ENCODE measurements at places on chromosomes 7 and 10.

DNA sequence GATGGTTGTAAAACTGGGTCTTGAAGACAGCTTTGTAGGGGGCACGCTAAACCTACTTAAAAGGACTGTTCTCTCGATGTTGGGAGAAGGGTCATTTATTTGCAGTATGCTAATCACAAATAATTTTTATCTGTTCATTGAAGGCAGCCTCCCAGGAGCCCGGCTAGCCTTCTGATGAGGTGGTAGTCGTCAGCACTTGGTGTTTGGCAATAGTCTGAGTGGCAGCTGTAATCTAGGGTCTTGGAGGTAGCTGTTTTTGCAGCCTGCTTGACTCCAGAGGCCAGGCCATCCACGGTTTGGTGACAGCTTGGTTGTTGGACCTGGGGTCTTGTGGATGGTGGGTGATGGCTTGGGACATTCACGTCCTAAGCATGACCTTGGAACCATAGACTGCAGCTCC lies 2.2 kb downstream of the GTF2IRD1 start:
- DNase-seq = no peak

- DNase-seq = no peak
These were observed 973 bp downstream of the PPP3CB start for GRCh38 chr10:73494877-73495225.

GRCh38 chr7:30062587-30062986 lies 34.4 kb downstream of the PLEKHA8 start:
- DNase-seq = peak; percentile 11

DNA sequence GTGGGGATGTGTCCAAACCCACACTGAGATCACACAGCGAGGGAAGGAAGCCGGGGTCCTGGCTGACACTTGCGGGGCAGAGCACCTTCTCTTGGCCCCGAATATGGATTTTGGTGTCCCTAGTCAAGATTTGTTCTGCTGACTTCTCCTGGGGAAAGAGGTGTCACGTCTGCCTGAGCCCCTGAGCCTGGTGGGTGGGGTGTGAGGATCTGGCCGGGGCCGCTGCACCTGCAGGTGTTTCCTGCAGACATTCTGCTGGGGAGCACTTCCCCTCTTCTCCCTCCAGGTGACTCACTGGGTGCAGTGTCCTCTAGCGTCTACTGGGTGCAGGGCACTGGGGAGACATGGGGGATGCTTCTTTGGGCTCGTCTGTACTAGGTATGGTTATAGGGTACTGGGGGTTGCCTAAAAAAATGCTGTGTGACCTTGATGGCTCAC lies 99.2 kb downstream of the GRK5 start:
- no peak for DNase-seq

GRCh38 chr7:105621617-105622016 lies 40.3 kb upstream of the EFCAB10 start:
- no peak for DNase-seq

DNA sequence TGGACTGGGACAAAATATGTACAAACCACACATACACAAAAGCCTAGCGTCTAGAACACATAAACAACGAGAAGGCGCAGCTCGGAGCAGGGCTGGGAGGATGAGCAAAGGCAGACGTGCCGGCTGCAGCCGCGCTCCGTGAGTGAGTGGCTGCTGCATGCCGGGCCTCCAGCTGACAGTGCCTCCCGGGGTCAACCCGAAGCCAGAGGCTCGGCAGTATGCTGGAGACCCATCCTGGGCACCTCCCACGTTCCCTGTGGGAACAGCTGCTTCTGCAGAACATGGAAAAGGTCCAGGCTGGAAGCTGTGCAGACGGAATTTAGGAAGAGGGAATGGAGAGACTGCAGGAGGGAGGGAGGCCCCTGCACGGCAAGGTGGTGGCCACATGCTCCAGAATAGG lies 3.6 kb upstream of the GPR146 start:
- no peak for DNase-seq

- DNase-seq = no peak
These were observed 73.7 kb downstream of the ABLIM1 start for GRCh38 chr10:114584419-114584818.

DNA sequence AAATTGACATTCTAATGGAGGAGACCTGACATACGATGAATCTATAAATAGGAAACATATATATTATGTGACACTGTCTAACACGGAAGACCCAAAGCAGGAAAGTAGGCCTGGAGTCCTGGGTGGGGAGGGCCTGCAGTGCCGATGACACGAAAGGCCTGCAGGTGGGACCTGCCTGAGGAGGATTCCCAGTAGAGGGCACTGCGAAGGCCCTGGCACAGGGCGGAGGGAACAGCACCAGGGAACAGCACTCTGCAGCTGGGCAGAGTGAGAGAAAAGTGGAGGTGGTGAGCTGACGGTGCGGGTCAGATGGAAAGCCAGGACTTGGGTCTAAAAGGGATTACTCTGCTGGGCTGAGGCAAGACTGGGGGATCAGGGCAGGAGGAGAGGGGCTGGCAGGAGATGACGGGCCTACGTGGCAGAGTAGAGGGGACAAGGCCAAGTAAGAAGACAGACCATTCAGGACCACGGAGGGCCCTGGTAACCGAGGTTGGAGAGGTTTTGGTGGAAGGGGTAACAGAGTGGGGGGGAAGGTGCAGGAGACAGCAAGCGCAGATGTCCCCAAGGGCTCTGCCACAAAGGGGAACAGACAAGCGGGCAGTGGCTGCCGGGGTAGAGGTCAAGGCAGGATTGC lies 8.1 kb downstream of the ZNF746 start:
- DNase-seq = no peak

DNA sequence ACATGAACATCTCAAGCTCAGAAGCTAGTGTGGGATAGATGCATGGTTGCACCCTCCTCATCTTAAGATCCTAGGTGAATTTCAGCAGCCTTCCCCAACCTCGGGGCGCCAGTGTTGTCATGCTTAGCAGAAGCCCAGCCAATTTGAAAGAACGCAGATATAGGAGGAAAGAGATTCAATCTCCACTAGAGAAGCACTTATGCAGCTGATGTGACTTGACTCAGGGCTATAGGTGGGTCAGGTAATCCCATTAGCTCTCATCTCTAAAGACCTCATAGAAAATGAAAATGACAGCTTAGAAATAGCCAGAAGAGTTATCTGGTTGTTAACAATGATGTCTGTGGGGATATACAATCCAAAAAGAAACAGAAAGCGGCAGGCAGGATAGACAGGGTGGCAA lies 310.5 kb downstream of the GPAM start:
- no peak for DNase-seq

DNA sequence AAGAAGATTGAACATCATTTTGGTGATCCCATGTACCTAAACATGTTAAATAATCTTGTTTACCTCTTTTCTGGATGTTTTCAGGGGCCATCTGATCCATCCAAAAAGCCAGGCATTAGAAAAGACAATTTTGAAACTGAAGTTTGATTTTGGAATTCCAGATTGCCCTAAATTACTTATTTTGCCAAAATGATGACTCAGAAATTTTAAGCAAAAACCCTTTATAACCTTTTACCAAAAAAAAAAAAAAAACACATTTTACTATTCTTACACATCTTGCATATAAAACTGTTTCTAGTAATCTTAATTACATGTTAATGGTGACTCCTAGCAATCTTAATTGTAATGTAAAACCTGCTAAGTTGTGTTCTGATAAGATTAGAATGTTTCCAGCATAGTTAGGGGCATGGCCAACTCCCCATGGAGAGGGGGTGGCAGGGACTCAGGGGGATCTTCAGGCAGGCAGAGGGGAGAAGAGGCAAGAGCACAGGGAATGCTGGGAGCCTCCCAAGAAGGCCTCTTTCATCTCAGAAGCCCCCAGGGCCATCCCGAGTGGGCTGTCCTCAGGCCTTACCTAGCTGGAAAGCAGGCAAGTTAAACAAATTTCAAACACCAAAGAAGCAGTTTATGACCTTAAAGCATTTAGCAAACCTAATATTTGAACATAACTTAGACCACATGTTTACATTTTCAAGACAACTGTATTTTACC lies 25.8 kb upstream of the AKR1C3 start:
- DNase-seq = no peak

DNA sequence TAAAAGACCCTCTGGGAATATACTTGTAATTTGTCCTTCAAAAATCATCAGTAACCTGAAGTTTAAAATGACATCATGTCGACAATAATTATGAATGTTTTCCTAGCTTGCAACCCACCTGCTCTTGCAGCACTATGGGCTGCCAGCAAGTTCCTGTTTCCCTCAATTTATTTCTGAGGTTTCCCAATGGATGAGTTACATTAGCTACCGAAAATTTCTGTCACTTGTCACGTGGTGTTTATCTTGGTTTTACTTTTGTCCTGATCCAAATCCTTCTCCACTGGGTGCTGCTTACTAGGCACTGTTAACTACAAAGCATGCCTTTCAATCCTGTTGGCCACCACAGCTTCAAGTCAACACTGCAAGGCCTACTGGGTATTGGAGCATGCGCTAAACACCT lies 31.5 kb downstream of the GIMAP8 start:
- no peak for DNase-seq

DNA sequence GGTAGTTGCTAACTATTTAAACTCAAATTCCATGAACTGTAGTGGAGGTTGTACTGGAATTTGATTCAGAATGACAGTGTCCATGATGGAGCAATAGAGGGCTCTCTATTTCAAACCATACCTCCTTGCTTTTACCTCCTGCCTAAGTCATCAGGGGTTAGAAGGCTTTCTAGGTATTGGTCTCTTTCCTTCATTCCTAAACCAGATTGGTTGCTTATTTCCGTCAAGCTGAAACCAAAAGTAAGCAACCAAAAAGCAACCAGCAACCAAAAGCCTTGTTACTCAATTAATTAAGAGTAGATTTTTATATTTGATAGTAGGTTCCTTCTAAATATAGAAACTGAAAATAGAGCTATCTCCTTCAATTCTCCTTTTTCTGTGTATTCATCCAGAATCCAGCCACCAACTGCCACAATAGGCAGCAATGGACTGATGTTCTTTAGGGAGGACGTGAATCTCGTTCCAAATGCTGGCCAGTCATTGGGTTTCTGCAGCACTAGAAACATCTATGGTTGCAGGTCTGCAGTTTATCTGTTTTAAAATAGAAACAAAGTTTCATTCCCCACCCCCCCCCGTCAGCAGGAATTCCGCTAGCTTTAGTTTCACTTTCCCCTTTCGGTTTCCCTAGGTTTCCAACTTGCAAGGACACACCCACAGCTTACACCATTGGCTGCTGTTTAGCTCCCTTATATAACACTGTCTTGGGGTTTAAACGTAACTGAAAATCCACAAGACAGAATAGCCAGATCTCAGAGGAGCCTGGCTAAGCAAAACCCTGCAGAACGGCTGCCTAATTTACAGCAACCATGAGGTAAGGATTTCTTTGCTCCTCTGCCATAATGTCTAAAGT lies at the start of gene IFIT1:
TSS of gene IFIT1 (plus strand) at position 717 of the 850 bp plus-strand sequence. CDS start at position 807, 90 bp downstream.
- no peak for DNase-seq

GRCh38 chr7:100613412-100614175 lies 1.3 kb downstream of the MOSPD3 start:
- no peak for DNase-seq

- DNase-seq = no peak
These were observed 167.9 kb downstream of the CUX1 start for GRCh38 chr7:101985057-101985902.

DNA sequence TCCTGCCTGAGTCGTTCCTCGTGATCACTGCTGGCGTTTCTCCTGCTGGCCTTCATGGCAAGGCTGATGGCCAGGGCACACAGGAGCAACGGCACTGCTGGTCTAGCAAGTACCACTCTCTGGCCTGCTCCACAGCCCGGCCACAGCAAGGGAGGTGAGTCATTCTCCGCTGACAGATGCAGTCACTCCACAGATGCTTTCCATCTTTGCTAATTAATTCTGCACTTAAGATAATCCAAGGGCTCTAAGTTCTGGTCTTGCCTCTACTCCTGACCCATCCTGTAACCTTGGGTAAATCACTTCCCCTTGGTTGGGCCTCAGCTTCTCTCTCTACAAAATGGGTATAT lies 244.4 kb downstream of the RPS24 start:
- DNase-seq = no peak

DNA sequence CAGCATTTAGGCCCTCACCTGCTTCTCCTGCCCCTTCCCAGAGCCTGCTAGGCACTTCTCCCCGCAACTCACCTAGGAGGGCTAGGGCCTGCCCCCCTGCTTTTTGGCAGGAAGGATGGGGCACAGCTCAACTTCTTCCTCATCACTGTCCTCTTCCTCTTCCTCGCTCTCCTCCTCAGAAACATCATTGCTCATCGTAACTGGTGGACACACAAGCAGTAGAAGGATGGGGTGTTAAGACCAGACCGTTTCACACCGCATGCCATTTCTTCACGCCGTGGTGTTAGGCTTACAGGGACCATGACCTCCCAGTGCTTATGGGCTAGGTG lies 1.6 kb downstream of the NPM3 start:
- no peak for DNase-seq

- no peak for DNase-seq
These were observed 49.0 kb downstream of the TES start for GRCh38 chr7:116259156-116259870.

GRCh38 chr7:42080841-42081586 lies 156.0 kb downstream of the GLI3 start:
- no peak for DNase-seq

GRCh38 chr10:119289227-119289920 lies 82.0 kb downstream of the GRK5 start:
- no peak for DNase-seq

DNA sequence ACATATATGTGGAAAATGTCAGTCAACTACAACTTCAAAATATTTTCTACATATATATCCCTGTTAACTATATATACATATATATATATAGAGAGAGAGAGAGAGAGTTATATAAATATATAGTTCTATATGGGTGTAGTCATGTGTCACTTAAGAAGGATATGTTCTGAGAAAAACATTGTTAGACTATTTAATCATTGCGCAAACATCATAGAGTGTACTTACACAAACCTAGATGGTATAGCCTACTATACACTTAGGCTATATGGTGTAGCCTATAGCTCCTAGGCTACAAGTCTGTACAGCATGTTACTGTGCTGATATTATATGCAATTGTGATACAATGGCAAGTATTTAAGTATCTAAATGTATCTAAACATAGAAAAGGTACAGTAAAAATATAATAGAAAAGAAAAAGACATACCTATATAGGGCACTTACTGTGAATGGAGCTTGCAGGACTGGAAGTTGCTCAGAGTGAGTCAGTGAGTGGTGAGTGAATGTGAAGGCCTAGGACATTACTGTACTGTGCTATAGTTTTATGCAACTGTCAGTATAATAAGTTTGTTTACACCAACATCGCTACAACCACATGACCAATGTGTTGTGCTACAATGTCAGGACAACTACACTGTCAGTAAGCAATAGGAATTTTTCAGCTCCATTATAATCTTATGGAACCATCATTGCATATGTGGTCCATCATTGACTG lies 18.0 kb upstream of the FGL2 start:
- no peak for DNase-seq

GRCh38 chr7:24336461-24336860 lies 52.5 kb downstream of the NPY start:
- DNase-seq = peak; percentile 39

Data from NT2/D1 (cell line).